ENCODE measurements at places on chromosomes 4 and X.

- DNase-seq, result no peak
Measured at GRCh38 chr4:146661367-146661766, 22.7 kb downstream of the POU4F2 start.

GRCh38 chr4:6402566-6403399 lies 69.6 kb downstream of the PPP2R2C start:
- no peak for DNase-seq

DNA sequence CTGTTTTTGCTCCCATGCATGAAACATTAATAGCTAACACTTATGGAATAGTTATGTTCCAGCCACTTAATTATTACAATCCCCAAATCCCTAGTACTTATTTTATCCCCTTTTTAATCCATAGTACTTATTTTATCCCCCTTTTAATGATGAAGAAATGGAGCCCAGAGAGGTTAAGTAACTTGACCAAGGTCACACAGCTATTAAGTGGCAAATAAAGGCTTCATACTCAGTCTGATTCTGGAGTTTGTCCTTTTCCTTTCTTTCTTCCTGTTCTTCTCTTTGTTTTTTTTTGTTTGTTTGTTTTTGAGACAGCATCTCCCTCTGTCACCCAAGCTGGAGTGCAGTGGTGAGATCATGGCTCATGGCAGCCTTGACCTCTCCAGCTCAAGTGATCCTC lies 2.2 kb downstream of the NKAP start:
- DNase-seq, result no peak

- DNase-seq, result no peak
Measured at GRCh38 chr4:16593386-16593785, 305.1 kb downstream of the LDB2 start.
